ENCODE measurements at places on chromosomes 12 and 14. TPM values are rescaled to one million over a fixed set of nuclear protein-coding genes. Genes with fewer than 3 reads are reported as not detected.

- no peak for DNase-seq
Observed at GRCh38 chr14:55964091-55964490, 154.1 kb upstream of the PELI2 start.

The LRRC9 gene
- total RNA-seq = not detected

- DNase-seq = no peak
Observed at GRCh38 chr12:79926951-79927350, 7.9 kb downstream of the PPP1R12A start.

GRCh38 chr14:26200687-26201086 is 397.1 kb downstream of the NOVA1 start:
- no peak for DNase-seq

GRCh38 chr12:26109343-26109881 is 15.4 kb downstream of the BHLHE41 start:
- DNase-seq = no peak

DNA sequence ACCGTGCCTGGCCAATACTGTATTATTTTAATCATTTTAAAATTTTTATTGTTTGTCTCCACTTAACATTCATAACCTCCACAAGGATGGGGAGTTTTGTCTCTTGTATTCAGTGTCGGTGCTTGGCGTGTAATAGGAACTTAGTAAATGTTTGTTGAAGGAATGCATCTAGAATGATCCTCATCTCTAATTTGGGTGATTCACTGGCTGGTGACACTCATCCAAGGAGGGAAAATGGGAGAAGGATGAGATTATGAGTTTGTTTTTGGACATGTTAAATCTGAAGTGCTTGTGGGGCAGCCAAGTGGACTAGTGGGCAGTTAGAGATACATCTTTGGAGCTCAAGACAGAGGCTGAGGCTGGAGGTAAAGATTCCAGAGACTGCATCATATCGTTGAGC is 5.1 kb downstream of the KLC1 start:
- no peak for DNase-seq

The KLHL28 gene
- total RNA-seq = 10.0 TPM

GRCh38 chr12:18139254-18139653 is 49.3 kb upstream of the RERGL start:
- no peak for DNase-seq

Data from mesenteric fat pad (tissue), 1 donor.